ENCODE measurements at places on chromosomes 1 and 21.

DNA sequence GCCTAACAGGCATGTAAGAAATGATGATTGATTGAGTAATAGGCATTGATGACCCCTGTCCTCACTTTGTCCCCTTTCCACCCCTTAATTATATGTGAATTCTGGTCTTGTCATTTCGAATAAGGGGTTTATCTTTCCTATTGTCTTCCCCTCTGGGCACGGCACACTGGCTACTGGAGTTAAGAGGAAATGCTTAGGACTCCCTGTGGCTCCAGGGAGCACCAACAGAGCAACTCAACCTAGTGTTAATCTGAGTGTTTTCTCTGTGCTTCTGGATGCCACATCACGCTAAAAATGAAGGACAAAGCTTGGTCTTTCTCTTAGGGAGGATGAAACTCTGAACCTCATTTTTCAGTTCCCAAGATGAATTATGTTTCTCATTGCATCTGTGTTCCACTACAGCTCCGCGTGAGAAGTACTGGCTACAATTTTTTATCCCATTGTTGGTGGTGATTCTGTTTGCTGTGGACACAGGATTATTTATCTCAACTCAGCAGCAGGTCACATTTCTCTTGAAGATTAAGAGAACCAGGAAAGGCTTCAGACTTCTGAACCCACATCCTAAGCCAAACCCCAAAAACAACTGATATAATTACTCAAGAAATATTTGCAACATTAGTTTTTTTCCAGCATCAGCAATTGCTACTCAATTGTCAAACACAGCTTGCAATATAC is 5.3 kb downstream of the FCER1A start:
- peak; percentile 86 for DNase-seq

DNA sequence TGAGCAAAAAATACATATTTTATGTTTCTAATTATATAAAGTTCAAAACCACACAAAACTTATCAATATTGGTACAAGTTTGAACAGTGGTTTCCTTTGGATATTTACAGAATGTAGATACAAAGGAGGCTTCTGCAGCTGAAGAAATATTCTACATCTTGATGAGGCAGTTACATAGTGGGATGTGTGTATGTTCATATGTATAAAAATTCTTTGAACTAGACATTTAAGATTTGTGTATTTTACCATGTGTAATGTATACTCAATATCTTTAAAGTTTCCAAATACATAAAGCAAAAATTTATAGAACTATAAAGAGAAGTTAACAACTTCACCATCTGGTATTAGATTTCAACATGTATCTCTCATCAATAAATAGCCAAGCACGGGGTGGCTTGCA is 80.7 kb upstream of the TNFSF4 start:
- no peak for DNase-seq

GRCh38 chr1:54249819-54250435 is 50.0 kb downstream of the MRPL37 start:
- DNase-seq, result no peak

- DNase-seq, result no peak
Measured at GRCh38 chr1:217622042-217622441, 8.8 kb downstream of the GPATCH2 start.

- DNase-seq, result no peak
Measured at GRCh38 chr1:37244083-37244480, 209.8 kb upstream of the GRIK3 start.

GRCh38 chr1:8976896-8977450 is 31.3 kb downstream of the CA6 start:
- DNase-seq, result no peak

- peak; percentile 98 for DNase-seq
Measured at GRCh38 chr1:153633754-153634665, at the start of gene CHTOP. CHTOP (plus strand) TSS chr1:153634066; CDS start chr1:153636589, 2,523 bp downstream.

GRCh38 chr1:204313675-204314074 is 46.1 kb downstream of the PLEKHA6 start:
- DNase-seq, result no peak

- peak; percentile 7 for DNase-seq
Measured at GRCh38 chr1:41578712-41579335, 94.3 kb upstream of the EDN2 start.

- DNase-seq, result no peak
Measured at GRCh38 chr21:17915976-17916375, 96.8 kb upstream of the C21orf91 start.

DNA sequence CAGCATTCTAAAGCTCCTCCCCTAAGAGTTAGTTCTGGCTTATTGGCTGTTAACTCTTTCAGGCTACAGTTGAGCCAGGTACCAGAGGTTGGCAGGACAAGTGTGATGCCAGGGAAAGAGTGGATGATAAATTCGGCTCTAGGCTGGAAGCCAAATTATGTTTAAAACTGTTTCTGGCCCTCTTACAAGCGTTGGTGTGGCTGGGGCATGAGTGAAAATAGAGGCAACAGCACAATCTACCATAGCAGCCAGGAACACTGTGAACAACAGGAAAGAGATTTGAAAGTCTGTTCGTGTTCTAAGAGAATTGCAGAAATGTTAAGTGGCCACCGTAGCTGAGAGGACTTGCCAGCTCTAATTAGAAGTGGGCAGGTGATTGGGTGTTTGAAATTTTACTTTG is 84.2 kb downstream of the CDC7 start:
- no peak for DNase-seq

- DNase-seq, result no peak
Measured at GRCh38 chr1:15076807-15077206, 76.7 kb upstream of the TMEM51 start.

GRCh38 chr1:28437924-28438699 is 67.7 kb upstream of the RCC1 start:
- peak; percentile 92 for DNase-seq

- DNase-seq, result peak; percentile 68
Measured at GRCh38 chr1:160436966-160437365, 36.6 kb downstream of the VANGL2 start.

DNA sequence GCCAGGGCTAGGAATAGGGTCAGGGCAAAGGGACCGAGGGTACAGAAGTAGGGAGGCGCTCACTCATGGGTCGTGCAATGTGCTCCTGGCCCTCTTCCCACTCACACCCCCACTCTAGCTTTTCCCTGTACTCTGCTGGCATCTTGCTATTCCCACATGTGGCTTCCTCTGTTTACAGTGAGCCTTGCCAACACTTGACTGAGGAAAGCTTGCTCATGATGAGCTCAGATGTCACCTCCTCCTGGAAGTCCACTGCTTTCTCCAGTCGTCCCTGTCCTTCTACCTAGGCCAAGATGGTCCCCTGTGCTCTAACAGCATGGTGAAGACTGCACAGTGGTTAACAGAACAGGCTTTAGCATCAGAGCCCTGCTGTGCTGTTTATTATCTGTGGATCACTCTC is 8.0 kb upstream of the RIMS3 start:
- no peak for DNase-seq
